HTR-8/SVneo (cell line): ENCODE measurements at places on chromosomes 13 and 19.

GRCh38 chr19:6026390-6027227 is 48.7 kb upstream of the RANBP3 start:
- DNase-seq, result no peak

GRCh38 chr13:31351376-31351775 is 151.6 kb downstream of the B3GLCT start:
- no peak for DNase-seq

GRCh38 chr13:108383667-108384066 is 114.1 kb downstream of the TNFSF13B start:
- no peak for DNase-seq

GRCh38 chr13:111171629-111172028 is 56.5 kb downstream of the ARHGEF7 start:
- DNase-seq, result no peak

DNA sequence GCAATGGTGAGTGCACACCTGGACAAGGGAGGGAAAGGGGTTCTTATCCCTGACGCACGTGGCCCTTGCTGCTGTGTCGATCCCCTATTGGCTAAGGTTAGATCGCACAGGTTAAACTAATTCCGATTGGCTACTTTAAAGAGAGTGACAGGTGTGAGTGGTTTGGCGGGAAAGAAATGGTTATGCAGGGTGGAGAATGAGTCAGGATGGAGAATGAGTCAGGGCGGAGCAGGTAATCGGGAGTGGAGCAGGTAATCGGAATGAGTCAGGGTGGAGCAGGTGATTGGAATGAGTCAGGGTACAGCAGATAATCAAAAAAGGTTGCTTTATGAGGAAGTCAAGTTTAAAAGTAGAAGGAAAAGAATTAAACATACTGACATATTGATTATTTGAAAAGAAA is 24.4 kb upstream of the SIAH3 start:
- no peak for DNase-seq

DNA sequence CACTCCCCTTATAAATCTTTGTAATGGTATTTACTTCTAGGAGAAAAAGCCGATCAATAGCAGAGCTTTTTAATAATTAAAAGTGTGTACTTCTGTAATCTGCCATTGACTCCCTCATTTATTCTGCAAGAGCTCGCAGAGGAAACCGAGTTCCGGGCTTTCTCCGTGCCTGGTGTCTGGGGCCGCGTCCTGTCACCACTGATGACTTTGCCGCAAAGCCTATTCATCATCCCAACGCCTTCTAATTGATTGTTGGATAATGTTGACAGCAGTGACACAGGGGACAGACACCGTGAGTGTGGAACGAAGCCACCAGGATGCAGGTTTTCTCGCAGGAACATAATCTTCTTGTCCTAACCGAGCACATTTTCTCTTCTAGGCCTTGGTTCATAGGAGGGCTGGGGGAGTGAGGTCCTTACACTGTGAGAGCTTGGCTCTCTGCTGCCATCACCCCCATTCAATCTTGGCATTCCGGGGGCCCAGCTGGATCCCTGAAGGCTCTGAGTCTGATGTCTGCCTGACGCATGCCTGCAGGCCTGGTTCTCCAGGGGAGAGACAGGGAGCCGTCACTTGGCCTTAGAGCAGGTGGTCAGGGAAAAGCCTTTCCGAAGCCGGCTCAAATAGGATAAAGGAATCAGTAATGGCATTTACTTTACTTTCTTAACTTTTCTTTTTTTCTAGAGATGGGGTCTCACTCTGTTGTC is 110.3 kb downstream of the KDM4B start:
- no peak for DNase-seq
